ENCODE measurements at places on chromosomes 7 and 10.
A peak's percentile ranks its signal among the peaks of the same experiment; 100 is the strongest.

GRCh38 chr10:53406532-53406931 lies 633.9 kb upstream of the MBL2 start:
- DNase-seq, result no peak

DNA sequence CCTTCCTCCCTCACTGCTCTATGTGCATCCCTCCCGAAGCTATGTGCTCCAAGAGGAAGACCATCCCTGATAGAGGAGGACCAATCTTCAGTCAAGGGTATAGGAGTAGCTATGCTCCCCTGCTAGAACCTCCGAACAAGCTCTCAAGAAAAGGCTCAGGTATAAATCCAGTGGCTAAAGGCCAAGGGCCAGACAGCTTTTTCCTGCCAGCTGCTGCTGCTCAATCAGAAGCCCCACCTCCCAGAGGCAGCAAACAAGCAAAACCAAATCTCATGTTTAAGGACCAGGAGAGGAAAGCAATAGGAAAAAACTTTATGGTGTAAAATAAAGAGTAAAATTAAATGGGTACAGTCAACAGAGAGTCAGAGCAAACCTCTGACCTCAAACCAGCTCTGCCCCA lies 187.2 kb downstream of the FGFR2 start:
- DNase-seq, result no peak

GRCh38 chr7:28474282-28474638 lies 61.9 kb downstream of the CREB5 start:
- no peak for DNase-seq

DNA sequence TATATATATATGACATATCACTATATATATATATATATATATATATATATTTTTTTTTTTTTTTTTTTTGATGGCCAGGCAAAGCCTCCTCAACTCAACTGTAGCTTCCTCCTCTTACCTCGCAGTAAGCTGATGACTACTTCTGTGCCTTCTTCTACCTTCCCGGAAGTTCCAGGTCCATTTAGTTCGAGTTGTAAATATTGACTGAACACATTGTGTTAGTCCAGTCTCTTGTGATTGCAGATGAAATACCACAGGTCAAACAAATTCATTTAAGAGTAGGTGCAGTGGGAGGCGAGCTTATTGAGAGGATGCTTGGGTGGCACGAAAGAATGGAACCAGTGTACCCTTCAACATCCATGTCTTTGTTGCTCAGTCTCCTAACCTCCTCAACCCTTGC lies 144.6 kb downstream of the ST7 start:
- DNase-seq, result no peak

DNA sequence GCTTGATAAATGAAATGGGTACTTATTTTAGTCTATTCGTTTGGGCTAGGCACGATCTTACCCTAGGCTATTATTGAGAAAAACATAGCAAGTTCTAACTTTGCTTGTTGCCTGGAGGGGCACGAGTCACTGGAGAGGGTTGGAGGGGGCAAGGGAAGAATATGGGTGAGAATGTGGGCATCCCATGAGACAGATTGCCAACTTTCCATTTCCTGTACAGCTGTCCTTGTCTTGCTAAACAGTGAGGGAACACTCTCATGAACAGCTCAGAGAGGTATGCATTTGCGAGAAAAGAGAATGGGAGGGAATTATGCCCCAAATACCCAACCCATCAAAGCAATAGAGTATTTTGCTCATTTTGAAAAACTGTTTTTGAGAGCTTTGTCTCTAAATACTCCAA lies 9.2 kb downstream of the CDHR3 start:
- no peak for DNase-seq

- DNase-seq, result no peak
Observed at GRCh38 chr10:72035252-72035887, 53.0 kb downstream of the SPOCK2 start.

DNA sequence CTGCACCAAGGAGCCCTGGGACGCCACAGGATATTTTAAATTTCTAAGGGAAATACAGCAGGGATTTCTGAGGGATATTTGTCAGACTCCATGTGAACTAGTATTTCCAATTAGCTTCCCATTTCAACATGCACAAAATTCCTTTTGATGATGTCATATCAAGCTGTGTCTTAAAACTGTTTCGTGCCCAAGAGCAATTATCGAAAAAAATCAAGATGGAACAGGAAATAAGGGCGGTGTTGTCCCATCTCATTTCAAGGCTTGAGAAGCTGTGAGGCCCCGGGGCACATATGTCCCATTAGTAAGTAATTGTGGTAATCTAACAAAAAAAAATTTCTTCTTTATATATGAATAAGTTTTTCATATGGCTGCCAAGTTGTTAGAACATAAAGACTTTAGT lies 47.4 kb downstream of the PPP1R17 start:
- no peak for DNase-seq

- no peak for DNase-seq
Observed at GRCh38 chr7:41995632-41996271, 241.3 kb downstream of the GLI3 start.

DNA sequence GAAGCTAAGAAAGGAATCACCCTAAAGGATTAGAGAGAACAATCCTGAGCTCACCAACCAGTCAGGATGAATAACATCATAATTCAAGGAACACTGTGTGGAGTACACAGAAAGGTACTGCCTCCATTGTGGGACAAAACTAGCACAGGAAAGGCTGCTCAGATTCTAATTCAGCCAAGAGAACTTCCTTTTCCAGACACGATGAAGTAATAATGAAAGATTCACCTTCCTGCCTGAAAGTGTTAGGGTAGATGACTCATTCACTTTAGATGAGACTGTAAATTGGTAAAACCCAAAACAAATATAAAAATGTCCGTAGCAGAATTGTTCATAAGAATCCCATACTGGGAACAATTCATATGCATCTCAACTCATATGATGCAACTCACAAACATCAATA lies 167.2 kb downstream of the CDC14C start:
- no peak for DNase-seq

- no peak for DNase-seq
Observed at GRCh38 chr7:127885843-127886242, 145.4 kb downstream of the LRRC4 start.

DNA sequence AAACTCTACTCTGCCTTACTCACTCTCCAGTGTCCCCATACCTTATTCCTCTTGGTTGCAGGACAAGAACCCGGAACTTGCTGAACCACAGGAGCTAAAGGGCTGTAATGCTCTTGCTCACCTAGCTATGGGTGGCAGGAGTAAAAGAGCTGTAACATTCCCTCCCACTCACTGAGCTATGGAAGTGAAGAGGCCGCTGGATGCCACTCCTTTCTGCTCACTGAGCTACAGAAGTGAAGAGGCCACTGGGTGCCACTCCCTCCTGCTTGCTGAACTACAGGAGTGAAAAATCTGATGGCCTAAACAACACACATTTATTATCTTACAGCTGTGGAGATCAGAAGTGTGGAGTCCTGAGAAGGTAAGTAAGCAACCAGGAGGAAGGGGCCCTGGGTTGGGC lies 17.5 kb downstream of the MRPS24 start:
- no peak for DNase-seq

- DNase-seq, result no peak
Observed at GRCh38 chr7:11168650-11169170, 195.0 kb downstream of the PHF14 start.

DNA sequence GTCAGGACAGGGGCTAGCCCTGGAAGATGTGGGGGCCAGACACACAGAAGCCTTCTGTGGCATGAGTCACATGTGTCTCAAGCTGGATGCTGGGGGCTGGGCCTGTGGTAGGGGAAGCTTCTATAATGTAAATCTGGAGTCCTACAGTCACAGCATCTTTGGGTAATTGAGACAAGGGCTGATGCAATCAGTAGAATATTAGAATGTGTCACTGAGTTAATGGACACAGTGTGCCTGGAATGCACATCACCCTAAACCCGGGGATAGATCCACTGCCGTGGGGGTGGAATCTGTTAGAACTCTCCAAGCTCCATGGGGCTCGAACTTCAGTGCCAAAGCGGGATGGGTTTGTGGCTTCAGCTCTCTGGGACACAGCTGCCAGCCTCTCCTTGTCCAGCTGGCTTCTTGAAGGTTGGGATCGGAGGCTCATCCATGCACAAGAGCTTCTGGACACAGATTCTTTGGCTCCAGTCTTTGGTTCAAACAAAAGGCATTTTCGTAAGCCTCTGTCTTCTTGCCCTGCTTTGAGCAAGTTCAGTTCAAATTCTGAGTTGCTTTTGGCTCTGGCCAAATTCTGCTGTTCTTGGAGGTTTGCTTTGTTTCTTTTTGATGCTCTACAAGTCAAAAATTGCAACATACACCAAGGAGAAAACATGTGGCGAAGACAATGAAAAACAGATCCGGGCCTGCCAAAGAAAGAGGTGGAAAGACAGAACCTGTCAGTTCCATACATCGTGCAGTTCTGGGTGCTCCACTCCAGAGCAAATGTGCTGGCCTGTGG lies 194.8 kb upstream of the ZNF32 start:
- no peak for DNase-seq

DNA sequence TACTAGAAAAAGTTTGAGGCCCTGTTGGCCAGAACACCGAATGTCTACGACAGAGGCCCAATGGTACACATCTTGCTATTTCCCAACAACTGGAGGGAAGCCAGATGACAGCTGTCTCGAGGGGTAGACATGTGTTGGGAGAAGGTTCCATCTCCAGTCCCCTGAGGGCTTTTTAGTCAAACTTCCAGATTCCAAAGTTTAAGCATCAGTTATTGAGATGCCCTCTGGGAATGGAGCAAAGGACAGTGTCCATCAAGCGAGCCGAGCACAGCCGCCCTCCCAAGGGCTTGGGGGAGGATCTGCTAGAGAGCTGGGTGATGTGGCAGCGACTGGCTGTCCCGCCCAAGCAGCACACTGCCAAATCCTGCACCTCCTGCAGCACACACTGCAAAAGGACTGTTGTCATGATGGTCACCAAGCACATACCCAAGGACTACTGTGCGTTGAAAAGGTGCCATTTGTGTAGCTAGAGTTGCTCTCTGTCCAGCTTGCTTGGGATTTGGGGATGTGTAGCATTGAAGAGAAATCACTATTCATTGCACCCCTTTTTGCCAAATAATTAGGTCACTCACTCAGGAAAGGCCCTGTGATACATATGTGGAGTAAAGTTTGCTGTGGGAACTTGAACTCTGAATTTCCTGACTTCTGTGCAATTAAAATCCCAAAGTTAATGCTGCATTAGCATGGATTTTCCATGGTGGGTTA lies 164.6 kb downstream of the TRIL start:
- DNase-seq, result no peak

GRCh38 chr7:50362712-50363282 lies 58.3 kb downstream of the IKZF1 start:
- no peak for DNase-seq

- DNase-seq, result no peak
Observed at GRCh38 chr7:111951052-111951451, 255.1 kb downstream of the DOCK4 start.

GRCh38 chr10:72364239-72364777 lies 9.6 kb upstream of the DNAJB12 start:
- peak; percentile 61 for DNase-seq

- DNase-seq, result no peak
Observed at GRCh38 chr7:99440195-99440594, 1.5 kb downstream of the CPSF4 start.

DNA sequence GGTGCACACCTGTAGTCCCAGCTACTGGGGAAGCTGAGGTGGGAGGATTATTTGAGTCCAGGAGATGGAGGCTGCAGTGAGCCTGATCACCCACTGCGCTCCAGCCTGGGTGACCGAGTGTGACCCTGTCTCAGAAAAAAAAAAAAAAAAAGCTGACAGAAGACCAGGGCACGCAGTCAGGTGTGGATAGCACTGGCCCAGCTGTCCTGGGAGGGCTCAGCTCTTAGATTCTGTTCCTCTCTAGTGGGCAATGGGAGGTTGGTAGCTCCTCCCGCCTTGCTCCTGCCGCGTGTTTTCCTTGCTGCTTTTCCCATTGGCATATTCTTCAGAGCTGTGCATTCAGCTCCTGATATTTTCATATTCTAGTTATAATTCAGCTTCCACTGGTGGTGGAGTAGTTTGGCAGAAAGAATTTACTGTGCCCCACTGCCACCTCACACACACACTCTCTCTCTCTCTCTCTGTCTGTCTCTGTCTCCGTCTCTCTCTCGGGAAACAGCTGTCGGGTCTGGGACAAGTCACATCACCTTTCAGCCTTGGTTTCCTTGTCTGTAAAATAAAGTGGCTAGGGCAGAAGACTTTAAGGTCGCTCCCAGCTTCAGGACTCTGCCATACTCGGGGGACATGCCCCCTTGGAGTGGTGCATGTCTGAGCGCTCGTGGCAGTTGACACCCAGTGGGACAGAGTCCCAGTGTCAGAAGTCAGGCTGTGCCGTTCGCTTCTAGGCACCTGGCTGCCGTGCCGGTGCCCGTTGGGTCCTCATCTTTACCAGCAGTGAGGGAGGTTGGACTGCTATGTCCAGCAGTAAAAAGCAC lies 25.9 kb upstream of the ANKRD2 start:
- no peak for DNase-seq

- DNase-seq, result no peak
Observed at GRCh38 chr7:47807756-47808155, 140.5 kb downstream of the PKD1L1 start.

Data from esophagus squamous epithelium (tissue), 5 donors.